ENCODE measurements at places on chromosomes 1 and 21.

GRCh38 chr1:19448491-19449439 is 36.6 kb downstream of the CAPZB start:
- no peak for DNase-seq

GRCh38 chr1:171188388-171189266 is 3.5 kb downstream of the FMO2 start:
- DNase-seq, result no peak

GRCh38 chr1:188668083-188668482 is 1809.6 kb downstream of the BRINP3 start:
- no peak for DNase-seq

GRCh38 chr1:59520827-59521418 is 224.0 kb downstream of the FGGY start:
- DNase-seq, result no peak

- peak; percentile 44 for DNase-seq
These were observed 6.3 kb upstream of the KYAT3 start for GRCh38 chr1:88998716-88999115.

DNA sequence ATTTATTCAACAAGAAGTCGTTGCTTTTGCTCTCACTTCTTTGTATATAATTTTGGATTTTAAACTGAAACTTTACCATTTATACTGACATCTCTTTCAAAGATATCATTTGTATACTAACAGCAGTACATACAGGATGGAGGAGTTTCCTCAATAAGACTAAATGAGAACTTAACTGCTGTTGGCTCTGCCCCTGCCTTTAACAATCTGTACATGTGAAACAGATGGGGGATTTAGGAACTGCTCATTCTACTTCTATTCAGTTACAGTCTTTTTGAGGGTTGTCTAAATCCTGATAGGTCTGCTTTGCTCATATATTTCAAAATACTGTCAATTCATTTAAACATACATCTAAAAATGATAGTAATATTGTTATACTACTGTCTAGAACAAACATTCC is 663.2 kb downstream of the ADGRL2 start:
- DNase-seq, result no peak

DNA sequence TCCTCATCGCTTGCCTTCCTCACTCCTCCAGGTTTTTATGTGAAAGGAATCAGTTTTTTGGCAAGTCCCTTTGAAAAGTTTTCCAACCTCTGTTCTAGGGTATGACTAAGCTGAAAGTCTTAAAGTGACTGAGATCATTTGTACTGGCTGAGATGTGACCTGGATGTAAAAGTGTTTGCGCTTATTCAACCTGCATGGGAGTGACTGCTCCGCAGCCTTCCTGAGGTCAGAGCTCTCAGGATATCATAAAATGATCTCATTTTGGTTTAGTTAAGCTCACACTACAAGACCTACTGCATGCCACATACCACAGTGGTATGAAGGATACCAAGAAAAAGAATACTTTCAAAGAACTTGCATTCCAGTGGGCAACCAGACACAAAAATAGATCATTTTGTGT is 29.8 kb upstream of the TADA1 start:
- DNase-seq, result no peak

- DNase-seq, result no peak
These were observed 5.5 kb upstream of the ETS2 start for GRCh38 chr21:38800046-38800758.

GRCh38 chr1:191641420-191642260 is 516.6 kb upstream of the RGS18 start:
- no peak for DNase-seq

GRCh38 chr1:229567109-229567868 is 8.8 kb upstream of the ABCB10 start:
- no peak for DNase-seq

DNA sequence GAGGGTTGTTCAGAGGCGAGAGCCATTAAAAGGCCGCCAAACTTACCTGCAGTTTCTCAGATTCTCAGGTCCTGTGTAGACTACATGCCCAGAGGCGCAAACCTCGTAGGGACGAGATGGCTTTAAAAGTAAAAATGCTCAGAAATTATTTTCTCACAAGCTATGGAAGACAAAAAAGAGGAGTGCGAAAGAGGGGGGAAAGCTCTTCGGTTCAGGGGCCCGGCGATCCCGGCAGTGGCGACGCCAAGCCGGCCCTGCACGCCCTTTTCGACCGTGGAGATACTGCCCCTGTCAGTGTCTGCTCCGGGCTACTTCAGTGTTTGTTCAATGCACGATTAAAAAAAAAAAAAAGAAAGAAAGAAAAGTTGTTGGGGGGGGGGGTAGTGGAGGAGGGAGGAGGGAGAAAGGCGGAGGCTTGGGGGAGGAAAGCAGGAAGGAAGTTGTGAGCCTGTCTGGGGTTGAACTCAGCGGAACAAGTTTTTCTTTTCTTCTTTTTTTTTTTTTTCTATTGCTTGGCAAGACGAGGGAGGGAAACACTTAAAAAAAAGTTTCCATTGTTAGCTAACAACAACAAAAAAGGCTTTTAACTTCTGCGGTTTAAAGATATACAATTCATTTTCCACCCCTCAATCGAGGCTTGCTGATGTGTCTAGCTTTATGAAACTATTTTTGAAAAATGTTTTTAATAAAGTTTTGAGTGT is at the start of gene ITPKB:
Gene ITPKB, minus strand, starts transcription at position 288 of the 701 bp plus-strand sequence. CDS start 1,824 bp downstream, outside the sequence.
- peak; percentile 48 for DNase-seq

GRCh38 chr1:92367496-92367895 is 68.6 kb downstream of the RPAP2 start:
- DNase-seq, result no peak

DNA sequence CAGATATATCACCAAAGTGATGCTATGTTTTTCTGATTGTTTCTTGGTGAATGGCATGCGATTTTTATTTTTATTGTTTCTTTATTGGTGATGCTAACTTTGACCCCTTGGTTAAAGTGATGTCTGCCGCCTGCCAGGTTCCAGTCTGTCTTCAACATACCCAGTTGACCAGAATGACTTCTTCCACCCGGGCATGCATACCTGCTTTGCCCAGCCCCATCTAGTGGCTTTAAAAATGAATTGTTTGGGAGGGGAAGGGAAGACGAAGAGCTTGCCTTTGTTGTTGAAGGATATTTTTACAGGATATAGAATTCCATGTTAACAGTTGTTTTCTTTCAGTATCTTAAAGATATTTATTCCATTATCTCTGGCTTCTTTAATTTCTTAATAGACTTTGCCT is 65.1 kb downstream of the ATG4C start:
- DNase-seq, result no peak

GRCh38 chr1:216903382-216903740 is 180.1 kb upstream of the ESRRG start:
- DNase-seq, result no peak

- no peak for DNase-seq
These were observed 73.2 kb upstream of the B3GALT2 start for GRCh38 chr1:193259636-193260035.

DNA sequence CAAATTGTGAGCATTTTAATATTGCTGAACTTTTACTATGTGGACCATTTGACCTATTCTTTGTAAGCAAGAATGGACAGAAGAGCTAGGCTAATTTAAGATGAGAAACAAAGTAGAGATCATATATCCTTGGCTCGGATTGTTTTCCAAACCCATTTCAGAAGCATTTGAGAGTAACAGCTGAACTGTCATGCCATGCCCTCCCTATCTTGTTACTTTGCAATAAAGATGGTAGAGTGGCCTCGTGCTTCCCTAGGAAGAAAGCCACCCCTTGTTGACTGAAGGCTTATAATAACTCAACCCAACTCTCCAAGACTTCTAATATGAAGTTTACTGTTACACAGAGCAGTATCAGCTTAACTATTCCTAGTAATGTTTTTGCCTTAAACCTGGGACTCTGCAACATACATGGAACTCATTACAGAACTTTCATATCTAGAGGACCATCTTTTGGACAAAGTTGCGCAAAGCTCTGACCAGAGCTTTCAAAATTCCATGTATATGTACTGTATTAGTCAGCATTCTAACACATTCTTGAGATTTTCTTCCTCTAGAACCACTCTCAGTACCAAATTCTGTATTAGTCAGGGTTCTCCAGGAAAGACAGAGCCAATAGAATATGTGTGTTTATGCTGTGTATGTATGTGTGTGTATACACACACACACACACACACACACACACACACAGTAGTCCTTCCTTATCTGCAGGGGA is 68.7 kb downstream of the ADAMTS1 start:
- DNase-seq, result no peak

GRCh38 chr1:41716188-41717130 is 202.3 kb downstream of the HIVEP3 start:
- DNase-seq, result no peak

- peak; percentile 15 for DNase-seq
These were observed 1.4 kb downstream of the KTI12 start for GRCh38 chr1:52032124-52032784.

- no peak for DNase-seq
These were observed 15.8 kb upstream of the C8A start for GRCh38 chr1:56838759-56839158.

- no peak for DNase-seq
These were observed 234.4 kb downstream of the KCNT2 start for GRCh38 chr1:196373798-196374197.

GRCh38 chr1:246809473-246809872 is 85.3 kb downstream of the SCCPDH start:
- DNase-seq, result no peak

DNA sequence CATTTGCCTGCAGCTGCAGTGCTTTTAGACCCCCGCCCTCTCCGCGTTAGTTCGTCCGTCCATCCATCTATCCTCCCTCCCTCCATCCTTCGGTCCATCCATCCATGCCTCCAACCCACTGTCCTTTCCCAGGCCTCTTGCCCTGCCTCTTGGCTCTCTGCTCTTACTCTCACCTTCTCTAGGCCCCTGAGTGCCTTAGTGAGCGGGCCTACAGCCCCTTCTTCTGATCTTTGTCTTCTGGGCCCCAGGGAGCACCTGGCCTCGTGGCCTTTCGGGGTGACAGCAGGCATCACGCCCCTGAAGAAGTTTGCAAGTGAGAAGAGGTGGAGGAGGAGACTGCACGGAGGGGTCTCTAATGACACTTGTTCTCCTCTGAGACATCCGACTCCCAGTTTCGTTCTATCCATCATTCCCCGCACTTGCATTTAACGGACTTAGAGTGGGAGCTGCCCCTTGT is 842 bp downstream of the ATXN7L2 start:
- DNase-seq, result no peak

GRCh38 chr1:156608981-156609380 is 7.7 kb upstream of the GPATCH4 start:
- no peak for DNase-seq

DNA sequence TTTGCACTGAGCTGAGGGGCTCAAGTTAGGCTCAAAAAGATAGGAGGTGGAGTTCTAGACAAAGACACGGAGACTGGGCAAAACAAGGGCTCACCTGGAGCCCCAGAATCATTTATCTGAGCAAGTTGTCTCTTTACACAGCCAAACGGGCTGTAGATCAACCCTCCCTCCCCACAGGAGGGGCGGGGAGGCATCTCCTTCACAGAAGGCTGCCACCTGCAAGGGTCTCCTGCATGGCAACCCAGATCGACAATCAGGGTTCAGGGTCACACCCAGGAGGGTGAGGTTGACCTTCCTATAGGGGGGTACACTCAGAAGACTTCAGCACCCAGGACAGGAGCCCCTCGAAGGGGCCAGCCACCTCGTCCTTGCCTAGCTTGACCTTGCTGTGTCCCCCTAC is 84.0 kb downstream of the CD247 start:
- no peak for DNase-seq

- DNase-seq, result no peak
These were observed 29.9 kb upstream of the SAMD13 start for GRCh38 chr1:84271441-84272151.

GRCh38 chr1:119799003-119799402 is 12.3 kb downstream of the REG4 start:
- no peak for DNase-seq

DNA sequence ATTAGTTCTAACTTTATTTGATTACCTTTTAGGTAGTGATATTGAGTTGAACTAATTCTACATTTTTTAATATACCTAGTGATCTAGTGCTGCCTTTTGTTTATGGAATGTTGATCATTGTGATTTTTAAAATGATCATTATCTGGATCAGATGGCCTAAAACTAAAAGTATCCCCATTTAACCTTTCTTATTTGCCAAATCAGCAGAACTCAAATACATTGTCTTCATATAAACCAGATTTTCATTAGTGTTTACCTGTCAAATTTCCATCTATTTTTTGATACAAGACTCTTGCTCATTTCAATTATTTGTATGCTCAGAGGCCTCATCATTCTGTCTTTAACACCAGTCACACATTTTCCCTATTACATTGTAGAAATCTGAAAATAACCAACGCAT is 441.2 kb downstream of the PTPRC start:
- no peak for DNase-seq

DNA sequence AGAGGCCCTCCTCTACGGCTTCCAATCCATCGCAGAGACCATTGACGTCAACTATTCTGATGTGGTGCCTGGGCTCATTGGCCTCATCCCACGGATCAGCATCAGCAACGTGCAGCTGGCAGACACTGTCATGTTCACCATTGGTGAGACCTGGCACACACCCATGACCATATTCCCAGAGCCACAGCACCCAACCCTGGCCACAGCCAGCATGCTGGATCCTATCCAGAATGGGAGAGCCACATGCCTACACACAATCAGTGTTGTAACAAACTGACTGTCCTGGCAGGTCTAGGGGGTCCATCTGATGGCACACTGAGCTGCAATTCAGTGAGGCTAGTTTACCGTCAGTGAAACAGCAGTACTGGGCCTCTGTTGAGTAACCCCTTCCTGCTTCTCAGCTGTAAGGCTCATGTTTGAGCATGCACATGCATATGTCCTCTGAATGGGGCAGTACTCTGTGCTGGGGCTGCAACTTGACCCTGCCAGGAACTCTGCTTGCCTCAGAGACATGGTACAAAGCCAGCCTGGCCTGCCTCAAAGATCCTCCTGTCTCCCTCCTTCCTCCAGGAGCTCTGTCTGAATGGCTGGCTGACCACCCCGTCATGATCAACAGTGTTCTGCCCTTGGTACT is 10.8 kb downstream of the IPO13 start:
- DNase-seq, result no peak
